Activated T-cell treated with anti-CD3 and anti-CD28 coated beads for 1 hour (primary cell): ENCODE measurements at places on chromosomes 5 and 9.

- DNase-seq = no peak
These were observed 26.4 kb downstream of the RGS7BP start for GRCh38 chr5:64532212-64532611.

DNA sequence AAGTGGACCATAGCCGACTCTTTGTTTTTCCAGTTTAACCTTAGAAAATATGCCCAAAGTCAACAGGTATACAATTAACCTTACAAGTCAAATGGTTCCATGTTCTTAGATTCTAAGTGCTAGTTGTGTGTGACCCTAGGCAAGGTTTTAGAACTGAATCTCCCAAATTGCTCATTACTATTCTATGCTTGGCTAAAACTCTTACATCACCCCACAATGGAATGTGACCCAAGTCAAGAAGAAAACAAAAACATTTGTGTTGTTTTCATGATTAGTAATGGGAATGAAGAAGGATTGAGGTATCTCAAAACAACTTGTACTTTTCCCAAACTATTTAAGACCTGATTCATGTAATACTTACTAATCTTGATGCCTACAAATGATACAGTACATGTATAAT lies 159.2 kb downstream of the ARRDC3 start:
- no peak for DNase-seq

DNA sequence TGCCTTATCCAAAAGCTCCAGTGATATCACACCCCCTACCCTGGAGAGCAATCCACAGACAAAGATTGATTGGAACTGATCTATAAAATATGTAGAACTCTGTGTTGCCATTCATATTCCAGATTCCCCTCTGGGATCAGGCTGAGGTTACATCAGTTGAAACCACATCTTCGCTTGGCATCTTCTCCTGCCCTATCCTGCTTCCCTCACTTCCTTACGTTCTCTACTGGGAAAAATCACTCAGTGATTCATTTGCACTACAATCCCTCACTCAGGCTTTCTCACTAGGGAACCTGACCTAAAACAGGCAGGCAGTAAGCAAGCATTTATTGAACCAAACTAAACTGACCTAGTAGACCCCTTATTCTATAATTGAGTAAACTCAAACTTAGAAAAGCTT lies 111.7 kb downstream of the ESM1 start:
- DNase-seq = no peak

GRCh38 chr5:74993743-74994142 lies 58.6 kb downstream of the GCNT4 start:
- DNase-seq = no peak

- no peak for DNase-seq
These were observed 298.0 kb downstream of the FER start for GRCh38 chr5:109045710-109046109.
